ENCODE measurements at places on chromosomes 3 and 15.

DNA sequence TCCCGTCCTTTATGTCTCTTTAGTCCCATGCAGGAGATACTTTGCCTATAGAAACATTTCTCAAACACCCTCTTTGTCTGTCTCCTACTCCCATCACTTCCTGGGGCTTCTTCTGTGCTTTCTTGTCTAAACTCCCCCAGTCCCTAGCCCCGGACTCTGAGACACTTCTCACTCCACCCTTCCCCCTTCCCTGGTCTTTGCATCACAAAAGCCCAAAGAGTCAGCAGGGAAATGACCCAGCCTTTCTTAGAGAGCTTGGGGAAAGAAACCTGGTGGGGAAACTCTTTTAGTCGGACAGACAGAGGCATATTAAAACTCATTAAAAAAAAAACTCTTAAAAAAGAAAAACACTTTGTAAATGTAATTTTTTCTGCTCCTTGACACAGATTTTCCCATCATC lies 211.2 kb downstream of the TJP1 start:
- no peak for DNase-seq

GRCh38 chr3:123334056-123334455 lies 114.8 kb downstream of the ADCY5 start:
- no peak for DNase-seq

- no peak for DNase-seq
Observed at GRCh38 chr15:69140306-69140705, 20.1 kb upstream of the GLCE start.

GRCh38 chr3:13608969-13609725 lies 60.2 kb downstream of the FBLN2 start:
- no peak for DNase-seq

- DNase-seq = no peak
Observed at GRCh38 chr3:64179249-64179648, 46.0 kb downstream of the PRICKLE2 start.

- DNase-seq = no peak
Observed at GRCh38 chr3:32420126-32421038, 28.7 kb downstream of the CMTM7 start.

DNA sequence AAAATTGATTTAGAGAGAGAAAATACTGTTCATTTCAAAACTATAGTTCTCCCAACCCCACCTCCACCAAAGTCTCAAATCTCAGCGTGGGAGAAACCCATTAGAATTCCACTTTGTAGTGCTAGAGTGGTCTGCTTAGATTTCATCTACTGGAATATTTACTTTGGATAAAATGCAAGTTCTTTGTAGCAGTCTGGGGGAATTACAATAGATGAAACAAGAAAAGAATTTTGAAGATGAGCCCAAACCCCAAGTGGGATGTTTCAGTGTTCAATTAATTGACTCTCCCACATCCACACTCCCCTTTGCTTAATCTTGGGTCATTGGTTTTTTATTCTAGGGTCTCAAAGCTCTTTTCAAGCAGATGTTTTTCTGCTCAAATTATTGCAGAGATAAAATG lies 97.8 kb downstream of the RPL22L1 start:
- DNase-seq = no peak

GRCh38 chr3:98770261-98771039 lies 7.3 kb downstream of the ST3GAL6 start:
- DNase-seq = peak; percentile 27

DNA sequence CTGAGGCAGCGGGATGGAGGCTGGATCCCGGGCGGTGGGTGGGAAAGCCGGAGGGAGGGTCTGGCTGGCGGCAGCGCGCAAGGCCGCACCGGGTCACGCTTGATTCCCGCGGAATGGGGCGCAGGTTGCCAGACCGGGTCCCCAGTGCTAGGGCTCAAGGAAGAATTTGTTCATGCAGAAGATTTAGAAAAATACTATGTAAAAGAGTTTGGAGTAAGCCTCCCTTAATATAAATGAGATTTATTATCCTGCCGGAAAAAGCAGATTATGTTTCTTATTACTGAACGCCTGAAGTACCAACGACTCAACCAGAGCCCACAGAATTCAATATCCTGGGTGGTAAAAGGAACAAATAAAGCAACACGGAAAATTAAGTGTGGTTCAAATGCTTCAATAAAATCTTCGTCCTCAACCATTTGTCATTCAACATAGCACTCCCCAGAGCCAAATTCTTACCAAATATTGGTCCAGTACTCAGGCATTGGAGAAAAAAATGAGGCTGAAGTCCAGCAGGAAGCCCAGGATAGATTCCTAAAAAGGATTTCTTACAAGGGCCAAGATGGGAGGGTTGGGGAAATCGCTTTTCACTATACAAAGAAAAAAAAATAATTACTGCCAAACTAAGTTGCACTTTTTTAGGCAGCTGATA lies 1.2 kb upstream of the ZBTB20 start:
- no peak for DNase-seq

GRCh38 chr3:77931255-77932009 lies 891.5 kb downstream of the ROBO2 start:
- no peak for DNase-seq

- no peak for DNase-seq
Observed at GRCh38 chr3:176692199-176692965, 504.9 kb downstream of the TBL1XR1 start.

DNA sequence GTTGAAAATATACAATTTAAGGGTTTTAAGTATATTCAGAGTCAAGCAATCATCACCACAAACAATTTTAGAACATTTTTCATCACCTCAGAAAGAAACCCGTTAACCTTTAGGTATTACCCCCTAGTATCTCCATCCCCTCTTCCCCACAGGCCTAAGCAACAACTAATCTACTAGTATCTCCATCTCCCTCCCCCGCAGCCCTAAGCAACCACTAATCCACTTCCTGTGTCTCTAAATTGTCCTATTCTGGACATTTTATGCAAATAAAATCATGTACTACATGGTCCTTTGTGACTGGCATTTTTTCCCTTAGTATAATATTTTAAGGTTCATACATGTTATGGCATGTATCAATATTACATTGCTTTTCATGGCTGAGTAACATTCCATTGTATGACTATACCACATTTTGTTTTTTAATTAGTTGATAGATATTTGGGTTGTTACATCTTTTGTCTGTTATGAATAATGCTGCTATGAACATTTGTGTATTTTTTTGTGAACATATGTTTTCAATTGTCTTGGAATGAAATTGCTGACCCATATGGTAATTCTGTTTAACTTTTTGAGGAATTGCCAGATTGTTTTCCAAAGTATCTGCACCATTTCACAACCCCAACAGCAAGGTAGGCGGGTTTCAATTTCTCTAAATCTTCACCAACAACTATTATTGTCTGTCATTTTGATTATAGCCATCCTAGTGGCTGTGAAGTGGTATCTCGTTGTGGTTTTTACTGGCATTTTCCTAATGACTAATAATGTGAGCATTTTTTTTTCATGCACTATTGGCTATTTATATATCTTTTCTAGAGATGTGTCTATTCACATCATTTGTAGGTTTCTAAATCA lies 215.6 kb upstream of the CD96 start:
- DNase-seq = no peak

- DNase-seq = no peak
Observed at GRCh38 chr15:39124553-39125171, 456.2 kb upstream of the THBS1 start.

DNA sequence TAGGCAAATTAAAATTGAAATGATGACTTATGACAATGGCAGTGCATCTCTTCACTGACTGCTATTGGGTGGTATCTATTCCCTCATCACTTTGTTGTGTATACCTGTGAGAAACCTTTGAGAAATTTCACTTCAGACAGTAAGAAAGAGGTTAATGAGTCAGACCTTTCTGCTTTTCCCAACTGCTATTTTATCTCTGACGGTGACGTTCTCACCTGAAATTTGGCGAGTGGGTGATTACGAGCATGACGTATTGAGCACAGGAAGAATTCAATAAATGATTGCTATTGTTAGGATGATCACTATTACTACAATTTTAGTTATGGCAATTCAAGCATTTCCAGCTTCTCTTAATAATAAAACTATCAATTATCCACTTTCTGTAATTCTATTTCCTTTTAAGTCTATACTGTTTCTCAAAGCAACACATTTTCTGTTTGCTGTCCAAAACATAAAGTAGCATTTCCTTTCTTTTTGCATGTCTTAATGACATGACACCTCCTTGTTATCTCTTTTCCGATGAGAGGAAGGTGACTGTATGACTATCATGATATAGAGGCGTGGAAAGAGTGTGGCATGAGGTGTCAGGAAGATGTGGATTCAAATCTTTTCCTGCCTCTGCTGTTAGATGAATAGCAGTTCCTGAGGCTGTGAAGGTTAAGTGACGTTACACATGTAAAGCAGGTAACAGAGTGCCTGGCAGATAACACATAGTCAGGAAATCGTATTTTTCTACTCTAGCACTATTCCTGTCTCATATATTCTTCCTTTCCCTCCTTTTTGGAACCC lies 504.9 kb upstream of the SEMA6D start:
- no peak for DNase-seq

DNA sequence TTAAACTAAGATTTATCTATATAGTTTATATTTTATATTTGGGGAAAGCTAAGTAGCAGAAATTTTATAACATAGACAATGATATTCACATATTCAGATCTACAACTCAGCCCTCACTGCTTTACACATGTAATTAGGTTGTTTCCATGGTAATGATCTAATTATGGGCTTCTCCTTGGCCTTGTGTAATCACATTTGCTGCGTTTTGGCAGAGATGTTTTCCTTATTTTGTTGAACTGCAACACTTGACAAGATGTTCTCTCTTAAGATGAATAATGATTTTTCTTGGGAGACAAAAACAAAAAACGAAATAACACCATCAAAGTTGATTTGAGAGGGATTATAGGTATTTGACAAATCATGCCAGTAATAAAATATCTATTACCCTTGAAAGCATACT lies 635.6 kb upstream of the TBL1XR1 start:
- DNase-seq = no peak

DNA sequence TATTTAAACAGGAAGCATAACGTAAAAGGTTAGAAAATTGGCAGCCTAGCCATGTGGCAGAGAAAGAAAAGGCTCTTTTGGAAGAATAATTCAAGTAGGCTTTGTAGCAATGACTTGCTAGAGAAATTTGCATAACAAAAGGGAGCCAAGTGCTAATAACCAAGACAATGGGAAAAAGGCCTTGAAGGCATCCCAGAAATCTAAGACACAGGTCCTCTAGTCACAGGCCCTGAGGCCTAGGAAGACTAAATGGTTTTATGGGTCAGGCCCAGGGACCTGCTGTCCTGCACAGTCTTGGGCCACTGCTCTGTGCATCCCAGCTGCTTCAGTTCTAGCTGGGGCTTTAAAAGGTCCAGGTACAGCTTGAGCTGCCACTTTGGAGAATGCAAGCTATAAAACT lies 78.5 kb downstream of the FGF7 start:
- DNase-seq = no peak

- DNase-seq = no peak
Observed at GRCh38 chr3:178585454-178585853, 49.2 kb downstream of the KCNMB2 start.

GRCh38 chr3:136141891-136142290 lies 54.2 kb downstream of the MSL2 start:
- no peak for DNase-seq

GRCh38 chr15:89820666-89821611 lies 6.3 kb upstream of the ANPEP start:
- DNase-seq = no peak

GRCh38 chr3:170862618-170863374 lies 7.2 kb downstream of the RPL22L1 start:
- DNase-seq = no peak

DNA sequence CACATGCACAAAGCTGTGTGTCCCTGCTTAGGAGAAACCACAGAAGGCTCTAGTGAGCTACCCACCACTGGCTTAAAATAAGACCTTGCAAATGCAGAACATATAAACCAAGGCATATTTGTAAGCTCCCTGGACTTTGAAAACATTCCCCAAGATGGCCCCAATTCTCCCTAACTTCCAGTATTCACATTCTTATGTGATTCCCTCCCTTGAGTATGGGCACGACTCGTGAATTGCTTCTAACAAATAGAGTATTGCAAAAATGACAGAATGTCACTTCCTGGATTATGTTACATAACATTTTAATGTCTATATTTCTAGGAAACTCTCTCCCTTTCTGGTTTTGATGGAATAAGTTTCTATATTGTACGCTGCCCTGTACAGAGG lies 131.8 kb upstream of the MCTP2 start:
- no peak for DNase-seq

- no peak for DNase-seq
Observed at GRCh38 chr15:74725845-74726773, 781 bp upstream of the CYP1A1 start.

GRCh38 chr15:42152196-42152920 lies 4.1 kb downstream of the PLA2G4F start:
- DNase-seq = no peak
